Naive thymus-derived CD8-positive, alpha-beta T cell (primary cell): ENCODE measurements at places on chromosomes 6 and 20. TPM values are rescaled to one million over a fixed set of nuclear protein-coding genes. Genes with fewer than 3 reads are reported as not detected.

- DNase-seq: no peak
Measured at GRCh38 chr6:111949546-111949945, 76.3 kb upstream of the FYN start.

DNA sequence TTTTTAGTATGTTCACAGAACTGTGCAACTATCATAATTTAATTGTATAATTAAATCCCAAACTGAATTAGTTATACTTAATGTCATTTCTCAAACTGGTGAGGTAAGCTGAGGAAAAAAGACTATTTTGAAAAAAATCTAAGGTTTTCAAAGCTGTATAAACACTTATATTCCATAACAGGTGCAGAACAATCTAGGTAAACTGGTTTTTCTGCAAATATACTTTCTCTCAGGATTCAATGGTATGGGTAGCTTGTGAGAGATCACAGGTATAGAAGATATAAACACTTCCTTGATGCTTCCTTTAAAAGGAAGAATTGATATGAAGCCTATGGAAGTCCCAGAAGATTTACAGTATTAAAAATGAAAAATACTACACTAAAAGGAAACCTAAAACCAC lies 33.7 kb downstream of the NOL7 start:
- DNase-seq: no peak

Gene HDDC2
- 62.9 TPM for total RNA-seq

DNA sequence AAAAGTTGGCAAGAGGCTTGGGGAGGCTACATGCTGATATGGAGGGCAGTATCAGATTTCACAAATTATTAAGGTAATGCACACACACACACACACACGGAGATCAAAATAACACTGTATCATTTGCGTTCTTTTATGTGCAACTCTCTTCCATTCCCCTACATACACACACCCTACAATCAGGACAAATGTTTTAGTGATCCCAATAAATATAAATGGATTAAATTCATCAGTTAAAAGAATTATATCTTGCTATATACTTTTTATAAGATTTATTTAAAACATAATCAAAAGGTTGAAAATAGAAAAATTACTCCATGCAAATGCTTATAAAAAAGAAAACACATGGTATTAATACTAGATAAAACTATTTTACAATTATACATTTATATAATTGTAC lies 25.9 kb downstream of the TMX4 start:
- no peak for DNase-seq

Gene TNXB
- 17.8 TPM for total RNA-seq

- no peak for DNase-seq
Measured at GRCh38 chr20:14848806-14849205, 511.4 kb upstream of the FLRT3 start.

Gene MLN
- total RNA-seq: not detected

DNA sequence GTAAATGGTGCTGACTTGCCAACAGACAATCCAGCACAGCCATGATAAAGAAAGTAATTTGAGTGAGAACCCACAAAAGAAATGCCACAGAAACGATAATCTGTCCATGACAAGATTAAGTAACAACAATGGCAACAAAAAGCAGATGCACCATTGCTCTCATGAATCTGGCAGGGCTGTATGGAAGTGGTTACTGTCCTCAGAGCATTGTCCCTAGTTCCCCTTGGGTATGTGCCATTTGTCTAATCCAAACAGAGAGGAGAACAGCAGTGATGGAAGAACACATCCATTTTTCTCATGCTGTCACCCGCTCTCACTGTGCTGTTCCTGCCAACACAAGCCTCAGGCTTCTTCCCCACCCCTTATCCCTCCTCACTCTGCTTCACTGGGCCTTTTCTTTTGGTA lies 65.8 kb downstream of the REV3L start:
- DNase-seq: no peak

Gene CGAS
- total RNA-seq: 5.2 TPM

- no peak for DNase-seq
Measured at GRCh38 chr6:103081876-103082630, 1688.5 kb downstream of the GRIK2 start.
